ENCODE measurements at places on chromosomes 3 and 15. TPM values are rescaled to one million over a fixed set of nuclear protein-coding genes. Genes with fewer than 3 reads are reported as not detected.

GRCh38 chr15:92391640-92392039 lies 2.0 kb upstream of the ST8SIA2 start:
- H3K4me3 ChIP-seq, result no peak overlapping the region
- H3K36me3 ChIP-seq, result no peaks in the 10 kb centered on the region
- H3K27me3 ChIP-seq, result peaks cover 6% of the 10 kb centered on the region
- DNase-seq, result no peak

GRCh38 chr15:23484870-23485269 lies 37.8 kb upstream of the GOLGA6L2 start:
- no peaks in the 10 kb centered on the region for H3K36me3 ChIP-seq
- no peaks in the 10 kb centered on the region for H3K27me3 ChIP-seq
- DNase-seq, result no peak
- no peak overlapping the region for H3K27ac ChIP-seq
- H3K4me1 ChIP-seq, result no peaks in the 10 kb centered on the region

- DNase-seq, result no peak
- no peak overlapping the region for H3K4me3 ChIP-seq
- H3K27ac ChIP-seq, result no peak overlapping the region
- peaks cover 8% of the 10 kb centered on the region for H3K4me1 ChIP-seq
- H3K27me3 ChIP-seq, result no peaks in the 10 kb centered on the region
Measured at GRCh38 chr15:80811781-80812315, 32.7 kb downstream of the CEMIP start.

The GAP43 gene
- total RNA-seq, result 2.8 TPM

- H3K4me3 ChIP-seq, result no peak overlapping the region
- no peaks in the 10 kb centered on the region for H3K4me1 ChIP-seq
- H3K27ac ChIP-seq, result no peak overlapping the region
Measured at GRCh38 chr15:69841113-69841828, 256.4 kb downstream of the TLE3 start.

DNA sequence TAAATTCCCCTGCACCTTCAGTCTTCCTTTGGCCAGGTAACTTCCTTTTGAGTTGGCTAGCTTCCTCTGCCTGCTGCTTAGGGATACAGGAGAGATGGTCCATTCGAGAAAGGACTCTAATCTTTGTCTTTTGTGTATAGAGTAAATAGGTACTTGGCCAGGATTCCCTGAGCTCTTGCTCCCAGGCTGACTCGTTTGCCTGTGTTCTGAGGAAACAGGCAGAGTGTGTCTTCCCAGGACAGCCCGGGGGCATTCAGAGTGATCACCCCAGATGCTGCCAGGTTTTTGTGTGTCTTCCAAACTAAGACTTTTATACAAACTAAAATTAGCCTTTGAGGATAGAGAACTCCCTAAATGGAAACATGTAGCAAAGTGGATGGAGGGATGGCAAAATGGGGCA lies 39.5 kb downstream of the TMEM108 start:
- H3K4me3 ChIP-seq, result no peak overlapping the region
- no peaks in the 10 kb centered on the region for H3K4me1 ChIP-seq
- H3K27me3 ChIP-seq, result no peaks in the 10 kb centered on the region

- no peaks in the 10 kb centered on the region for H3K27me3 ChIP-seq
- no peak overlapping the region for H3K27ac ChIP-seq
- H3K4me3 ChIP-seq, result peak overlapping the region; percentile 41
- no peaks in the 10 kb centered on the region for H3K36me3 ChIP-seq
- H3K4me1 ChIP-seq, result peaks cover 29% of the 10 kb centered on the region
- DNase-seq, result no peak
Measured at GRCh38 chr3:193869221-193870201, 266.4 kb upstream of the HES1 start.

- H3K36me3 ChIP-seq, result no peaks in the 10 kb centered on the region
- DNase-seq, result no peak
- H3K4me1 ChIP-seq, result no peaks in the 10 kb centered on the region
- H3K27me3 ChIP-seq, result no peaks in the 10 kb centered on the region
Measured at GRCh38 chr15:69098771-69099170, 61.7 kb upstream of the GLCE start.

The OR5K2 gene
- total RNA-seq, result not detected

DNA sequence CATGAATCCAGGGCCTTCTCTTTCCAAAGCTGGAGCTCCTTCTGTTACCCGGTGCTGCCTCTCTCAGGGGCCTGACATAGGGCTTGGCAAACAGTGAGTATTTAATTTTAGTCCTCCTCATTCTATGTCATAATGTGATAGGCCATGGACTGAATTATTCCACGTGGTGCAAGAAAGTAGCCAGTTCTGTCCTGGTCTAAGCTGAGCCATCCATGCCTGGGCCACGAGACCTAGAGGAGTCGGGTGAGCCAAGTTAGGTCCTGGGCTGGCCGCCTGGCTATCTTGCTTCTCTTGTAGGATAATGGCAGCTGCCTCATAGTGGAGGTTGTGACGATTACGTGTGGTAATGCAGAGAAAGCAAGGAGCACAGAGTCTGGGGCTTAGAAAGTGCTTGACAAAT lies 170.6 kb downstream of the FAM43A start:
- H3K4me1 ChIP-seq, result peaks cover 5% of the 10 kb centered on the region
- no peak overlapping the region for H3K27ac ChIP-seq
- H3K27me3 ChIP-seq, result no peaks in the 10 kb centered on the region
- no peak for DNase-seq
- H3K4me3 ChIP-seq, result no peak overlapping the region
- H3K36me3 ChIP-seq, result no peaks in the 10 kb centered on the region

GRCh38 chr15:57640930-57641682 lies 49.4 kb downstream of the MYZAP start:
- H3K27me3 ChIP-seq, result no peaks in the 10 kb centered on the region
- no peak overlapping the region for H3K4me3 ChIP-seq
- no peaks in the 10 kb centered on the region for H3K4me1 ChIP-seq

GRCh38 chr15:50697109-50697797 lies 10.7 kb upstream of the TRPM7 start:
- no peak for DNase-seq
- no peaks in the 10 kb centered on the region for H3K4me1 ChIP-seq
- H3K27me3 ChIP-seq, result no peaks in the 10 kb centered on the region
- no peak overlapping the region for H3K4me3 ChIP-seq
- no peak overlapping the region for H3K27ac ChIP-seq

- H3K36me3 ChIP-seq, result no peaks in the 10 kb centered on the region
- peak overlapping the region; percentile 70 for H3K4me3 ChIP-seq
- H3K4me1 ChIP-seq, result peaks cover 30% of the 10 kb centered on the region
- H3K27me3 ChIP-seq, result no peaks in the 10 kb centered on the region
- no peak for DNase-seq
- H3K27ac ChIP-seq, result no peak overlapping the region
Measured at GRCh38 chr3:33658621-33658990, 59.4 kb downstream of the CLASP2 start.

GRCh38 chr3:190366133-190366532 lies 21.8 kb upstream of the CLDN16 start:
- DNase-seq, result no peak
- no peaks in the 10 kb centered on the region for H3K27me3 ChIP-seq
- H3K4me1 ChIP-seq, result peaks cover 5% of the 10 kb centered on the region
- no peaks in the 10 kb centered on the region for H3K36me3 ChIP-seq

- no peak overlapping the region for H3K27ac ChIP-seq
- H3K27me3 ChIP-seq, result no peaks in the 10 kb centered on the region
- no peak for DNase-seq
- no peaks in the 10 kb centered on the region for H3K4me1 ChIP-seq
Measured at GRCh38 chr3:134974624-134975023, 179.6 kb downstream of the EPHB1 start.

The ZNF502 gene
- 4.5 TPM for total RNA-seq

DNA sequence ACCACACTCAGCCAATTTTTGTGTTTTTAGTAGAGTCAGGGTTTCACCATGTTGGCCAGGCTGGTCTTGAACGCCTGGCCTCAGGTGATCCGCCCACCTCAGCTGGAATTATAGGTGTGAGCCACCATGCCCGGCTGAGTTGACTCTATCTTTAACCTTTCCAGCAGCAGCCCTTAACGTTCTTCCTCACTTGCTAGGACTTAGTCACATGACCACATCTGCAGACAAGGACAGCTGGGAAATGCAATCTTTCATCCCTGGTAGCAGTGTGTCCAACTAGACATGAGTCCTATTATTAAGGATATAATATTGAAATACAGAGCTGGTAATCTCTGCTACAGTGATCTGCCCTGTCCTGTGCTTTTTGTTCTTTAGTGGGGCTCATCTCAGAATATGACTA lies 18.0 kb downstream of the LCMT2 start:
- no peaks in the 10 kb centered on the region for H3K4me1 ChIP-seq
- H3K27ac ChIP-seq, result no peak overlapping the region
- no peaks in the 10 kb centered on the region for H3K27me3 ChIP-seq
- no peaks in the 10 kb centered on the region for H3K36me3 ChIP-seq

- H3K4me1 ChIP-seq, result no peaks in the 10 kb centered on the region
- H3K4me3 ChIP-seq, result no peak overlapping the region
- no peak for DNase-seq
- no peaks in the 10 kb centered on the region for H3K27me3 ChIP-seq
Measured at GRCh38 chr3:73245459-73245858, 184.0 kb downstream of the EBLN2 start.

All from thoracic aorta (tissue), 2 donors.